Urinary bladder (tissue), 4 donors: ENCODE measurements at places on chromosomes 2 and 18. TPM values are rescaled to one million over a fixed set of nuclear protein-coding genes. Genes with fewer than 3 reads are reported as not detected.

The RND3 gene
- 139 TPM for total RNA-seq

GRCh38 chr2:101064868-101065549 lies 62.9 kb downstream of the RPL31 start:
- no peak for DNase-seq

The STPG4 gene
- not detected for total RNA-seq

The MAP3K20 gene
- 140 TPM for total RNA-seq

The RSAD2 gene
- total RNA-seq, result 11.1 TPM

The C1QL2 gene
- not detected for total RNA-seq

The LYG1 gene
- total RNA-seq, result 0.79 TPM

The SOWAHC gene
- total RNA-seq, result 28.2 TPM

DNA sequence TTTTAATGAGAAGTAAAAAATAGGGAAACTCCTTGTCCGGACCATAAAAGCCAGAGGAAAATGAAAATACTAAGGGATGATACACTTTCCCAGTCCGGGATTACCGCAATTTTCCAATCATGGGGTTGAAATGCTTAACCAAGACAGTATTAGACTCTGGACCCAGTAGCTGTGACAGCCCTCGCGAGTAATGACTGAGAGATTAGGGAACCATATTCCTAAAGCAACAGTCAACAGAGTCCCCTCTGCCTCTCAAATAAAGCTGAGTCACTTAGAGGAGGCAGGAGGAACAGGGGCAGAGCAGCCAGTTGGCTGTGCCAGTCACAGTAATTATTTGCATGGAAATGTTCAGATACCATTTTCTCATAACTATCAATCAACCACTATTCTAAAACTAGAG lies 34.8 kb downstream of the GPATCH11 start:
- no peak for DNase-seq

The GORASP2 gene
- 35.5 TPM for total RNA-seq

DNA sequence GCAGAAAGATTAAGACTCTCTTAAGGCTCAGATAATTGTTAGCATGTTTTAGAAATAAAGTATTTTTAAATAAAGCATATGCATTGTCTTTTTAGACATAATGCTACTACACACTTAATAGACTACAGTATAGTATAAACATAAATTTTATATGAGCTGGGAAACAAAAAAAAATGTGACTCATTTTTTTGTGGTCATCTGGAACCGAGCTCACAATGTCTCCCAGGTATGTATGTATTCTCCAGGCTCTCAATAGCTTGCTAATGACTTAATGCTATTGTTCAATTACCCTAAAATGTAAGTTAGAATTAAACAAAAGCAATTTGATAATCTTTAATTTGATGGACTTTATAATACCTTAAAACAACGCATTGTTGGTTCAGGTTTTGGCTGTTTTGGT lies 167.2 kb downstream of the NUP35 start:
- DNase-seq, result no peak

DNA sequence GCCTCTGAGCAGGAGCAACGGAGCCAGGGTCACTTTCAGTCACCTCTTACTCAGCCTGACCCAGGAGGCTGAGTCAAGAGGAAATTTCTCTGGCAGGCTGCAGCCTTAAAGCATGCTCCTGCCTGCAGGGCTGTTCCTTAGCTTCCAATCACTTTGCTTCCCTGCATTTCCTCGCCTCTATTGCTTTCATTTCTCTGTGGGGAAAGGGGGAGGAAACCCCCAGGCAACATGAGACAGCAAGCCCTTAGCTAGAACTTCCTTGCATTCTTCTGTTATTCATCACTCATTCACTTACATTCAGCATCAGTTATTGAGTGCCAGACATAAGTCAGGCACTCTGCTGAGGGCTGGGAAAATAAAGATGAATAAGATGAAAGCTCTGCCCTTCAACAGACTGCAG lies 13.0 kb downstream of the XDH start:
- DNase-seq, result no peak

DNA sequence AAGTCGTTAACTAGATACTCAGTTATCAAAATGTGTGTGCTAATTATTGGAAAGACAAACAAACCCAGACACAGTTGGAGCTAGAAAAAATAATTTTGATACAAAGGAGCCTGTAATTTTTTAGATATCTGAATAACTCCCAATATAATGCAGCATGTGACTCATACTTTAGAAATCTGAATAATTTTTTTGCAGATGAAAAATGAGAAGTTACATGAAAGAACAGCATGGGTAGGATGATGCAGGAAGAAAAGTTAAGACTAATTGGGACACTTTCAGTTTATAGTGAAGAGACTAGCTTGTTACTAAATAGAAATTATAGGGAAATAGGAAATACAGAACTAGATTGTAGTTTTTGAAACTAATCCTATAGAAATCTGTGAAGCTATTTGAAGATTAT lies 945.8 kb downstream of the CBLN2 start:
- DNase-seq, result no peak

DNA sequence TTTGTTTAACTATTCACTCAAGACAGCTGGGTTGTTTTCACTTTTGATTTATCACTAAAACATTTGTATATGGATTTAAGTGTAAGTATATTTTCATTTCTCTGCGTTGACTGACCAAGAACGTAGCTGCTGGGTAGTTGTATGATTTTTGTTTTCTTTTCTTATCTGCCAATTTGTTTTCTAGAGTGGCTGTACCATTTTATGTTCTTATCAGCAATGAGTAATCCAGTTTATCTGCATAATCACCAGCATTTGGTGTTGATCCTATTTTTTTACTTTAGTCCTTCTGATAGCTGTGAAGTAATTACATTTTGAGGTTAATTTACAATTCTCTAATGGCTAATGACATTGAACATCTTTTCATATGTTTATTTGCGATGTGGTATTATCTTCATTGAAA lies 1178.4 kb upstream of the TMEFF2 start:
- no peak for DNase-seq

The SERPINB4 gene
- total RNA-seq, result not detected

DNA sequence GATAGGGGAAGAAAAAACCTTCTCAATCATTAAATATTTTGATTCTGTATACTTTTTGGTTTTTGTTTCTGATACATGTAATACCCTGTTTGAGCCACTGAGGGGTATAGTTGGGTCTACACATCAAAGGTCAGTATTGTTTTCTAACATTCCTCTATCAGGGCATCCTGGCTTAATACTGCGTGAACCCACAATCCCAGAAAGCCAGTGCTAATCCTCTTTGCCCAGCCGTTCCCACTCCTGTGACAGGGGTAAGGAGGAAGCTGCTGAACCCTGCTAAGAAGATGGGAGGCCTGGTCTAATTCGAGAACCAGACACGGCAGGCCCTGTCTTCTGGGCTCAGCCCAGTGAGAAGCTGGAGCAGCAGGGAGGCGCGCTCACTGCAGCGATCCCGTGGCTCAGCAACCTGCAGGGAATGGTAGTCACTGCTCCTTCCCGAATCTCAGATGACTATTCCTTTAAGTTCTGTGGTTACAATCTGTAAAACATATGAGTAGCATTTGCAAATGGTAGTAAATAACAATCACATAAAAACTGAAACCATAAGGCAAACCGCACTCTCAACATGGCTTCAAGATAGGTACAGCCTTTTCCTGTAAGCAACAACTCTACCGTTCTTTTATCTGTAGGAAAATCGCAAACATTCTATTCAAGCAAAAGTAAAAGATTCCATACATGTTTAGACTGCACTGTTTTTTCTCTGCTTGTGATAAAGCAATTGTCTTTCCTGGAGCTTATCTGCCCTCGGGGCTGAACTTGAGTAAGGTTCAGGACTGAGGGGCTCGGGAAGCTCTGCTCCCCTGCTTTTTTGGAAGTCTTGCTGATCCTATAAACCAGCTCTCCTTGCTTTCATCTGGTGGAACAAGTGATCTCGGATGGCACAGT lies 87.0 kb downstream of the EPB41L3 start:
- no peak for DNase-seq

The FOXD4L1 gene
- not detected for total RNA-seq

GRCh38 chr2:62339837-62340236 lies 143.9 kb downstream of the B3GNT2 start:
- no peak for DNase-seq

The GTF2A1L gene
- 24.5 TPM for total RNA-seq

The C2orf15 gene
- total RNA-seq, result 1.5 TPM

GRCh38 chr18:24988253-24988840 lies 363.6 kb downstream of the ZNF521 start:
- DNase-seq, result no peak

GRCh38 chr2:233691443-233692433 lies 952 bp upstream of the UGT1A6 start:
- peak; percentile 73 for DNase-seq

DNA sequence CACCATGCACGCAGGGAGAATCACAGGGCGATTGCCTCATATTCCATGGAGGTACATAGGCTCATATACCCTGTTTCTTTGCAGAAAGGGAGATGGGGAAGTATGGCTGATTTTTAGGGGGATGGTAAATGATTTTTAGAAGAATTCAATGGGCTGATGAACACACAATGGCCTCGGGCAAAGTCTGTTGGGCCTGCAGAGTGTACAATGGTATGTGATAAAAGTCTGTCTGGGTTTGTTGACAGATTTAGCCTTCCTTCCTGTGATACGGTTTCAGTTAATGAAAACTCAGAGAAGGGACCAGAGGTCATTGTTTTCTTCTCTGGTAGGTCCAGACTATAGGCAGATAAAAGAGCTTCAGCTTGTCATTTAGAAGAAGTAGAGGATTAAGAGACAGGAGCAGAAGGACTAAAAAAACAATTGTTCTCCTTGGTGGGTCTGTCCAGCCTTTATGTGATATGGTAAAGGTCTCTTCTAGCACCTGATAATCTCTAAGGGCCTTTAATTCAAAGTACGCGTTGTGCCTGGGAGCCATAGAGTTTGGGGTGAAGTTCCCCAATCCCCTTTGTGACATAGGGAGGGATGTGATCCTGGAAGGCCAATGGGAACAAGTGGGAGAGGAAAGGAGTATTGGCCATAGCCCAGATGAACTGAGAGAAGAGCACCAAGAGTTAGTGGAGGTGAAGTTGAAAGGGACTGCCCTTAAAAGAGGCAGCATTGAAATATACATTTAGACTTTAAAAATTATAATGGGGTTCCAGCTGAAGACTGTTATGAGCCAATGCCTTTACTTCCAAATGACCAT lies 107.5 kb upstream of the SERPINE2 start:
- no peak for DNase-seq

- DNase-seq, result no peak
Observed at GRCh38 chr2:104849618-104850141, 4.2 kb upstream of the POU3F3 start.

DNA sequence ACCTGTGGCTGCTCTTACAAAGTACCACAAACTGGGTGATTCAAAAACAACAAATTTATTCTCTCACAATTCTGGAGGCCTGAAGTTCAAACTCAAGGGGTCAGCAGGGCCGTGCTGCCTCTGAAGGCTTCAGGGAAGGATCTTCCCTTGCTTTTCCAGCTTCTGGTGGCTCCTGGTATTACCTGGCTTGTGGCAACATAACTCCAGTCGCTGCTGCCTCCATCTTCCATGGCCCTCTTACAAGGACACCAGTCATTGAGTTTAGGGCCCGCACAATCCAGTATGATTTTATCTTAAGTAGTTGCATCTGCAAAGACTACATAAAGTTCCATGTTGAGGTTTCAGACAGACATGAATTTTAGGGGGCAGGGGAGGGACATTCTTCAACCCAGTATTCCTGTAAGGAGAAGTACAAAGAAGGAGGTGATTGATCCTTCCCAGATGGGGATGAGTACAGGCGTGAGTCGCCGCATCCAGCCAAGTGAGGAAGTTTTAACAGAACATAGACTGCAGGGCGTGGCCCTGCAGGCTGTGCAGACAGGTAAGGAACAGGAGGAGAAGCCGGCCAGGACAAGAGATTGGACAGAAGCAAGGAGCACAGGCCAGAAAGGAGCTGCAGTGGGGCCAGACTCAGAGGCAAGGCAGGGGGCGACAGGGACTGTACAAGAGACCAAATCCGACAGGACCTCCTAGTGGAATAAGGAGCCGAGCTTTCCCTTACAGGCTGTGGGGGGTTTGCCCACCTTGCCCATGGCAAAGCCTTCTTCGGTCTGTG lies 44.4 kb upstream of the BZW1 start:
- DNase-seq, result no peak

GRCh38 chr2:216918088-216918680 lies 58.3 kb upstream of the TNP1 start:
- DNase-seq, result no peak

The ADD2 gene
- 3.5 TPM for total RNA-seq
